ENCODE measurements at places on chromosomes 6 and 20.

DNA sequence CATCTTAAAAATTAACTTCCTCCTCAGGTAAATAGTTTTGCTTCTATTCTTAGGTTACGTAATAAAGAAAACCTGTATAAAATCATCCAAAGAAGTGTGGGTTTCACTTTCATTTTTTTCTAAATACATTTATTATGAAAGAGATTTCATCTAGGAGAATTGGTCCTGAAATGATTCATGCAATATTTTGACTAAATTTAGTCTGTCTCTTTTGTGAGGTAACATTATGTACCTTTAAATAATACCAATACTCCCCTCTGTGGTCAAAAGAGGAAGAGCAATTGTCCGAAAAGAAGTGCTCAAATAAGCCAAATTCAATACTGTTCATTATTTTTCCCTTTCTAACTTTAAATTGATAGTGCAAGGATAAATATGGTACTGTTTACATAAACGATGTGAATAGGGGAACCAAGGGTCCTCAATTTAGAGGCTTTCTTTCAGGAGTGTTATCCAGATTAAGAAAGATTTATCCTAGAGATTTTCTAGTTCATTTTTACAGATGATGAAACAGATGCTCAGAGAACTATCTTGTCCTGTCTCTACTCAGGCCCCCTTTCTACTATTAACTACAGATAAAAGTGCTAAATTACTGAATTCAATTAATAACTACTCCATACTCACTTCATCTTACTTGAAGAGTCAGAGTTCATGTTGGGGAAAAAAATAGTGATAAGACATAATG, 26.2 kb downstream of the CYP39A1 start:
- DNase-seq, result no peak

DNA sequence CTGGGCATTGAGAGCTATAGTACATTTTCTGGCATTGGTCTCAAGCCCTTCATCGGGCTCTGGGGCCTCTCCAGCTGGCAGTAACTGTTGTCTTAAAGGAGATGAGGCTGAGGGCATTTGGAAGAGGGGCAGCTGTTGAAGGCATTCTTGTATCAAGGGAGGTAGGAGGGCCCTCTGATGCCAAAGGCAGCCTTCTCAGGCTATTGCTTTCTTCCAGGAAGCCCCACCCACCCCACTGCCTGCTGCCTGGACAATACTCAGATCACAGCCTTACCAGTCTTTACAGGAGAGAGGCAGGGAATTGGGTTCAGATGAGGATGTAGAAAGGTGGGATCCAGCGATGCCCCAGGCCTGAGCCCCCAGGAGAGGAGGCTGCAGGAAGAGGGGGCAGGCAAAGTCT, 46.0 kb downstream of the CPXM1 start:
- no peak for DNase-seq

GRCh38 chr6:1970151-1970561, 275.2 kb downstream of the GMDS start:
- DNase-seq, result no peak

GRCh38 chr6:18352842-18353241, 34.3 kb upstream of the RNF144B start:
- no peak for DNase-seq

Measured in memory B cell (primary cell).